HT1080 (cell line): ENCODE measurements at places on chromosomes 7 and 10. TPM values are rescaled to one million over a fixed set of nuclear protein-coding genes. Genes with fewer than 3 reads are reported as not detected.
A peak's percentile ranks its signal among the peaks of the same experiment; 100 is the strongest.

DNA sequence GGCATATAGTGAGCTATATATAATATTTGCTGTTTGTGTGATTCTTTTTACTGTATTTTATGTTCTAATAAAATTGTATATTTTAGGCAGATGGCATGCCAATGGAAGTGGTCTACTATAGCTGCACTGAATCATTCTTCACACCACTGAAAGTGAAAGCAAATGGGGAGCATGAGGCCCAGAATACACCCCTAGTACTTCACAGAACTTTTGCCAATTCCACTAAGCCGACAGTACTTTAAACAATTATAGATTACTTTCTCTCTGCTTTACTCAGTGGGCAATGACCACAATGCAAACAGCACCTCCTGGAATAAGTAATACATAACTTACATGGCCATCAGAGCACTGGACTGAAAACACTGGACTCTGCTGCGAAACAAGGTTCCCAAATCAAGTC is 70.2 kb downstream of the ANKRD26 start:
- DNase-seq: no peak

DNA sequence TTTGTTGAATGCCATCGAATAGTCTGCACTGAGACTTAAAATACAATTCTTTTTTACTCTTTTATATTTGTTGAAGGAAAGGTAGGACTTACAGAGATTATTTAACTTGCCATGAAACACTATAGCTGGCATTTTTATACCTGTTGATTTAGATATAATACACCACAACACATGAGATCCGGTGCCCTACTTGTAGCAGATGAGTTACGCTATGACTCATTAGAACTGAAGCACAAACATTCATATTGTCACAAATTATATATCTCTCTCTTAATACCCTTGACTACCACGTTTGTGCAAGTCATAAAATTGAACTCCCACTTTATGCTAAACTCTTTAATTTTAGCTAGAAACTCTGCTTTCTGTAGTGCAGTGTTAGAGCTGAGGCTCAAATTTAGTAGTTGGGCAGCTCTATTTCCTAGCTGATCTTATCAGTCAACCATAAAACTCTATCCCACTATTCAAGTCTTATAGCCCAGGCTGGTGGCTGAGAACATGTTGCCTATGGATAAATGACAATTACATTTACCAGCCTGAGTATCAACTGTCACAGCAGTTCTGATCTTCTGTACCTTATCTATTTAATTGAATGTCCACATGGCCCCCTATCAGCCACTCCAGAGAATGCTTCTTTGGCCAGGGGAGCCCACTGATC is 137.4 kb upstream of the SEMA3D start:
- DNase-seq: peak; percentile 15

UTF1 gene
- not detected in 2 replicates for total RNA-seq

POLR2J2 gene
- 1.5 and 1.6 TPM in 2 replicates for total RNA-seq

C10orf67 gene
- 0.10 and 0.50 TPM in 2 replicates for total RNA-seq
